ENCODE measurements at places on chromosomes 1 and 21.

GRCh38 chr1:81437649-81438048, 363.1 kb upstream of the ADGRL2 start:
- DNase-seq: no peak

DNA sequence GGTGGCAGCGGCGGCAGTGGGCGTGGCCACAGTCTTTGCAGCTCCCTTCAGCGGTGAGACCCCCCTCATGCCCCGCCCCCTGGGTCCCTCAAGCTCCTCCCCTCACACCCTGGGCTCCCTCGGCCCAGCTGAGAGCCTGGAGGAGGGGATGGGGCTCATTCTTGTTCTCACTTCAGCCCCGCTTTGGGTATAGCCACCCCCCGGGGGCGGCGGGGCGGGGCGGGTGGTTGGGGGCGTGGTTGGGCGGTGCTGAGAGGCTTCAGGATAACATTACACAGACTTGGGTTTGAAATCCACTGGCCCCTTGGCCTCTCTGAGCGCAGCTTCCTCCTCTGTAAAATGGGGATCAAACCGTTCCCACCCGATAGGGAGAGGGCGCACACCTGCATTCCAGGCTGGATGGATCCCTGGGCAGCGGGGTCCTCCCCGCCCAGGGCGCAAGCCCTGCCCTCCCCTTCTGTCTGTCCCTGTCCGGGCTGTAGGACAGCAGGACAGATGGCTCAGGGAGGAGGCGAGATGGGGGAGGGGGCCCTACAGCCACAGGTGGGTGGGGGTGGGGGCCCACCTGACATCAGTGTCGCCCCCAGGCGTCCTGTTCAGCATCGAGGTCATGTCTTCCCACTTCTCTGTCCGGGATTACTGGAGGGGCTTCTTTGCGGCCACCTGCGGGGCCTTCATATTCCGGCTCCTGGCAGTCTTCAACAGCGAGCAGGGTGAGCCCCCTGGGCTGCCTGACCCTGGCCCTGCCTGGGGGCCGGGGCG, 5.1 kb downstream of the CLCNKA start:
- peak; percentile 27 for DNase-seq

DNA sequence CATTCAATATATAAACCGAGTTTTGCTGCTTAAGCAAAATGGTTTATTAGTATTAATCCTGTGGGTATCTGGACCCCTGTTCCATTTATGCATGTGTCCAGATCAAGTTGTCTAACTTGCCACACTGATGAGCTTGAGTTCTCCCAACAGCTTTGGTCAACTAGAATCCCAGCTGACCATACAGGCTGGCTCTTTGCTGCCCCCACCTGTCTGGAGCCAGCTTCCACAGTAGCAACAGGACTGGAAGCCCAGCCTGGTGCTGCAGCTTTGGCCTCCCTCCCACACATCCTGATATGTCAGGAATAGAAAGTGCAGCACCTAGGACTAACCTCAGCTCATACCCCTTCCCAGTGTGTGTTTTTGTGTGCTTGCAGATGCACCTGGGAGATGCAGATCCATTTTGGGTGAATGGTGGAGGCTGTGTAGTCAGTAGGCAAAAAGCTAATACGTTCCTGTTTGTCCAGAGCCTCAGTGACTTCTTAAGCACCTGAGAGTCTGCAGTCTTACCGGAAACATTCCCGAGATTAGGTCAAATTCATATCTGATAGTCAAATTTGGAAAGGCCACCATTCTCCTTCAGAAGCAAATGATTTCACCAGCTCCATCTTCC, 40.9 kb upstream of the BEND5 start:
- DNase-seq: peak; percentile 44

DNA sequence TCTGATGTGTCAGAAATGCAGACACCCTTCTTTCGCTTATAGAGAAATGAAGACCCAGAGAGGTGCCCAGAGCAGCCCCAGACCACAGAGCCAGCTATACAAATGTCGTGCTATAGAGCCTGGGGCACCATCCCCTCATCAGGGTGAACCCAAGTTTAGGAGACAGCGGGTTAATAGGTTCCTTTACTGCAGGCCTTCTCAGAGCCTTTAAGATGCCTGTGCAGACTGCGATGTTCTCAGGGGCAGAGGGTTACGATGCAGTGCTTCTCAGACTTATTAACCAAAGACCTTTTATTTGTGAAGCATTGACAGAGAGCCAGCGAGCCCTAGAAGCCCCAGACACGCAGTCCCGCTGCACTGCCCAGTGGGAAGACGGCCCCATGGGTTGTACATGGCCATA, 46.9 kb downstream of the STPG1 start:
- DNase-seq: no peak

- DNase-seq: peak; percentile 23
Measured at GRCh38 chr1:48794816-48795215, 18.1 kb upstream of the BEND5 start.

GRCh38 chr1:159067699-159068621, 8.6 kb downstream of the AIM2 start:
- DNase-seq: no peak

DNA sequence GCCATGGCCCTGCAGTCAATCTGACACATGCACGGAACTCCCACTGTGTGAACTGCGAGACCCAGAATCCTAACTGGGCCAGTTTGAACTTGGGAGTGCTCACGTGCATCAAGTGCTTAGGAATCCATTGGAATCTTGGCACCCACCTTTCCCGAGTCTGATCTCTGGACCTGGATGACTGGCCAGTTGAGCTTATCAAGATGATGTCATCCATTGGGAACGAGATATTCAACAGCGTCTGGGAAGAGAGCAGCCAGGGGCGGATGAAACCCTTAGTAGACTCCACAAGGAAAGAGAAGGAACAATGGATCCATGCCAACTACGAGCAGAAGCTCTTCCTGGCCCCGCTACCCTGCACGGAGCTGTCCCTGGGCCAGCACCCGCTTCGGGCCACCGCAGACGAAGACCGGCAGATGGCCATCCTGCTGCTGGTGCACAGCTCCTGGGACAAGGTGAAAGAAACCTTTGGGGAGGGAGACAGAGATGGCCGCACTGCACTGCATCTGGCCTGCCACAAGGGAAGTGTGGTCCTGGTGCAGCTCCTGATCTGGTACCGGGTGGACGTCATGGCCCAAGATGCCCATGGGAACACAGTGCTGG, 3.1 kb upstream of the TDRD5 start:
- no peak for DNase-seq

DNA sequence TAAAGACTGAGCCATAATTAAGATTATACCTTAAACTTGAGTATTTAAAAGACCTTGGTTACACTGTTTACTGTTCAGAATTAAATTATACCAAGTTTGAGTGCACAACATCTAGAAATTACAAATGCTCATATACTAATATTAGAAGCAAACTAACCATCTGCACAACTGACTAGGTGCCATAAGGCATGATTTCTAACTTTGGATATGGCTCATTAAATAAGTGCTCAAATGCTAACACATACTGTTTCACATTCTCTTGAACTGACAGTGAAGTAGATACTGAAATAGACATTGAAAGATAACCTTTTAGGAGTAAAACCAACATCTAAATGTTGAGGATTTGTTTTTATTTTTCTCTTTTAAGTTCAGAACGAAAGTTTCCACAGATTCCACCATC, 74.1 kb downstream of the PRKAA2 start:
- DNase-seq: no peak

DNA sequence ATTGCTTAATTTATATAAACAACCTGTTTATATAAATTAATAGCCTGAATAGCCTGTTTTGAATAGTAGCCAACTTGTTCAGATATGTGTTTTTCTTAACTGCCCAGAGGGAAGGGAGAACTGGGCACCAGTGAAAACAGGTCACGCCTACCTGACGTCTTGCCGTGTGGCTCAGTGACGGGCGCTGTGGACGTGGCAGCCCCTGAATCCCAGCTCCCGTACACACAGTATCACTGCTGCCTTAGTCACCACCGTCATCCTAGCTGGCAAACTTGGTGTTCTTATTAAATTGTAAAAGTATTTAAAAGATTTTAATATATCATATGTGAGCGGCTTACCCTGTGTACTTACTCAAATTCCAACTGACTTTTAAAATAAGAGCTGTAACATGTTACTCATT, 35.4 kb upstream of the TRAPPC10 start:
- no peak for DNase-seq

GRCh38 chr1:1299686-1300351, 7.9 kb downstream of the ACAP3 start:
- no peak for DNase-seq

- no peak for DNase-seq
Measured at GRCh38 chr1:109527098-109527811, 12.4 kb upstream of the GPR61 start.

DNA sequence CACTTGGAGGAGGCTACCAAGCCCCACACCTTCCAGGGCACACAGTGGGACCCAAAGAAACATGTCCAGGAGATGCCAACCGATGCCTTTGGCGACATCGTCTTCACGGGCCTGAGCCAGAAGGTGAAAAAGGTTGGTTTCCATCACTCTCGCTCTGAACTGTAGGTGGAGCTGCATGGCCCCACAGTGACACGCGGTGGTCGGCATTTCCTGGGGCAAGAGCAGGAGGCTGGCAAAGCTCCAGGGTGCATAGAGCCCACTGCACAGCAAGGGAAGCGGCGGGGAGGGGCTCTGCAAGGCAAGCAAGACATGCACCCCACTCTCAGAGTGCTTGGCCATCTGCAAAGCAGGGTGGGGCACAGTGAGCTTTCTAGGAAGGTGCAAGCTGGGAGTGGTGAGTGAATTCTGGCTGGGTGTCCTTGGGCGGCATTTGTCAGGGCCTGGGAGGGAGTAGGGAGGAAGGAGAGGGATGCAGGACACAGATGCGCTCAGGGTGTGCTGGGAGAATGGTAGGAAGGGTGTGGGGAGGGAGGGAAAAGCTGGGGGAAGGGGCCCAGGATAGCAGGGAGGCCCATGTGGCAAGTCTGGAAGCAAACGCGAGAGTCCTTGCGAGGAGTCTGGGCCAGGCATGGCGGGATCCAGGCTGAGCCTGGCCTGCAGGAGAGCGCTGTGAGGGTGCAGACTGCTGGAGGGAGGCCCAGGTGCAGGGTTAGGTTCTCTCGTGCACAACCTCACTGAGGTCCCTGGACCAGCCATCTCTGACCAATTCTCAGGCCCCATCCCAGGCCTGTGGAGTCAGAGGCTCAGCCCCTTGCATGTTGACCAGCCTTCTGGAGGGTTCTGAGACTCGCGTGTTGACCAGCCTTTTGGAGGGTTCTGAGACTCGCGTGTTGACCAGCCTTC, 11.0 kb downstream of the TRPM2 start:
- no peak for DNase-seq

- no peak for DNase-seq
Measured at GRCh38 chr1:22457345-22457744, 5.7 kb downstream of the ZBTB40 start.

GRCh38 chr1:166182281-166182680, 15.5 kb upstream of the FAM78B start:
- DNase-seq: no peak

DNA sequence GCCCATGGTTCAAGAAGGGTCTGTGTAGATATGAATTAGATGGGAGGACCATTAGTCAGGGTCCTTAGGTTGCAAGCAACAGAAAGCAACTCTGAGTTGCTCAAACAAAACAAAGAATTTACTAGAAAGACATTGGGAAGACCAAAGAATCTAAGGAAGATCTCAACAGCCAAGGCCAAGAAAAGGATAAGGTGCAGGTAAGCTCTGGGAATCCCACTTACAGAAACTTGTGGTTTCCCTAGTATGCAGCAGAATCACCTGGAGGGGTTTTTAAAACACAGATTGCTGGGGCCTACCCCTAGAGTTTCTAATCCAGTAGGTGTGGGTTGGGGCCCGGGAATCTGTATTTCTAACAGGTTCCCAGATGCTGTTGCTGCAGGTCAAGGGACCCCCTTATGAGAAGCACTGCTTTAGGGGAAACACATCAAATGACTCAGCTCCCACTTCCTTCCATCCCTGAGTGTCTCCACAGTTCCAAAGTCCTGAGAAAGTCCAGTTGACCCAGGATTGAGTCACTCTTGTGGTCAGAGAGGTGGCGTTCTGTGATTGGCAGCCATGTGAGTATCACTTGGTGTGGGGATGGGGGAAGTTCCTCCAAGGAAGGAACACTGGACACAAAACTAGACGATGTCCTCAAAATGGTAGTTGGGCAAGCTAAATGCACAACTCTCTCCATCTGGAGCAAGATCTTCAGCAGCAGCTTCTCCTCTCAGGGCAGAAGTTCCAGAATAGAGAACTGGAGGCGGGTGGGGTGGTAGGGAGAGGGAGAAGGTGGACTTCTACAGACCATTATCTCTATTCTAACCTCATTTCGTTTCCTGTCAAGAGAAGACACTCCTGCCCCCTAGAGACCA, 24.2 kb upstream of the EYA3 start:
- DNase-seq: peak; percentile 27

Measured in fibroblast of skin of right quadriceps (primary cell).